ENCODE measurements at places on chromosomes 6 and 20.

- peak; percentile 53 for DNase-seq
These were observed 4.9 kb downstream of the VEGFA start for GRCh38 chr6:43774776-43775534.

DNA sequence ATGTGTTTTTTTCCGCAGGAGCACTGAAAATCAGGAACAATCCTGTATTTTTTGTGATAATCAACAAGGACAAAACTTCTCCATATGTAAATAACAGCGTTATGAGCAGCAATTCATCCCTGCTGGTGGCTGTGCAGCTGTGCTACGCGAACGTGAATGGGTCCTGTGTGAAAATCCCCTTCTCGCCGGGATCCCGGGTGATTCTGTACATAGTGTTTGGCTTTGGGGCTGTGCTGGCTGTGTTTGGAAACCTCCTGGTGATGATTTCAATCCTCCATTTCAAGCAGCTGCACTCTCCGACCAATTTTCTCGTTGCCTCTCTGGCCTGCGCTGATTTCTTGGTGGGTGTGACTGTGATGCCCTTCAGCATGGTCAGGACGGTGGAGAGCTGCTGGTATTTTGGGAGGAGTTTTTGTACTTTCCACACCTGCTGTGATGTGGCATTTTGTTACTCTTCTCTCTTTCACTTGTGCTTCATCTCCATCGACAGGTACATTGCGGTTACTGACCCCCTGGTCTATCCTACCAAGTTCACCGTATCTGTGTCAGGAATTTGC is at the start of gene TAAR6:
TSS of gene TAAR6 (plus strand) at position 102 of the 557 bp plus-strand sequence. CDS start at position 102, 0 bp downstream.
- no peak for DNase-seq

DNA sequence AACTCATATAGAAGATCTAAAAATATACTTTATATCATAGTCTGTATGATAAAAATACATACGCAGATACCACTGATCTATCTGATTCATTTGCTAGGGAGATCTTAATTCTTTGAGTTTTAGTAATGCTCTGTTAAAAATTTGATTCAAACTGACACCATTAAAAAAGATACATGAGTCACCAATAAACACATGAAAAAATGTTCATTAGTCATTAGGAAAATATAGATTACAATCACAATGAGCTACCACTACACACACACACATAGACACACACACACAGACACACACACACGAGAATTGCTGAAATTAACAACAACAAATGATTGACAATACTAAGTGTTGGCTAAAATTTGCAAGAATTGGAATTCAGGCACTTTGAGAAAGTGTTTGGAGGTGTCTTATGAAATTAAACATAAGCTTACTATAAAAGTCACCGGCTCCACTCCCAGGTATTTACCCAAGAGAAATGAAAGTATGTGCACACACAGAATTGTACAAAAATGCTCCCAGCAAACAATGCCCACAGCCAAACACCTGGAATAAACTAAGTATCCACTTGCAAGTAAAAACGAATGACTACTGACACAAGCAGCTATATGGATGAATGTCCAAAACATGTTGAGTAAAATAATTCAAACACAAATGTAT is 117.7 kb upstream of the GGTLC1 start:
- DNase-seq, result no peak

DNA sequence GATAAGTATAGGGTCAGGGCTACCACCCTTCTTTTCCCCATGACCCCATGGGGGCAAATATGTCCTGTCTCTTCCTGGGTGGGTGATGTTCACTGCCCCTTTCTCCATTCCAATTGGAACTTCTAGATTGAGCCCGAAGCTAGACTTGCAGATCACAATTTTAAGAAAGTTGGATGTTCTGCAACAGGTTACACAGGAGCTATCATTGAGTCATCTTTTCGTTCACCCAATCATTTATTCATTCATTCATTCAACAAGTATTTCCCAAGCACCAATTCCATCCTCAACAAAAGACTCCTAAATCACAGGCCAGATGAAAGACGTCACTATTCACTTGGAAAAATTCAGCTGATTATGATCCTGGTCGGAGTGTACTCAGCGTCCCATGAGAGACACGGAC is 71.0 kb upstream of the FOXP4 start:
- no peak for DNase-seq

- DNase-seq, result no peak
These were observed 2.8 kb upstream of the LBP start for GRCh38 chr20:38343311-38344106.

DNA sequence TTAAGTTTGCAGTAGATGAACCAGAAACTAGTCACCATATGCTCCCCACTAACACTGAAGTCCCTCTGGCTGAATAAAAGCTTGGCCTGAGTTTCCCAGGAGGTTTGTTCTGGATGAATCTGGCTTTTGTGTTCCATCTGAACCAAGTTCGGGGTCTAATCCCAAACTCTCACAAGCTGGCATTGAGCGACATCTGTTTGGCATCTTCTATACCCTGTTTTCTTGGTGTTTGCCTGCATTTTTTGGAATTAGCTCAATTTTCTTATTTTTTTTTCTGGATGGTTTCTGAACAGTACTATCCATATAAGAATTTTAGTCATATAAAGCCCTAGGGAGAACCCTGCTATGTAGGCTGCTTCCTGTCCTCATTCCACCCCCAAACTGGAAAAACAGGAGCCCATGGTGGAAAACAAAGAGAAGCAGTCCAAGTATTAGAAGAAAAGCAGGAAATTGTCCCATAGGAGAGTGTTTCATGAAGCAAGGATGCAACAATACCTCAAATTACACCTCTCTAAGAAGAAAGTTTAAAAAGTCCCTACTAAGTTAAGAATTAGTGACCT is 737.1 kb downstream of the DHX35 start:
- DNase-seq, result no peak

GRCh38 chr6:2426561-2427340 is 181.3 kb upstream of the GMDS start:
- no peak for DNase-seq

DNA sequence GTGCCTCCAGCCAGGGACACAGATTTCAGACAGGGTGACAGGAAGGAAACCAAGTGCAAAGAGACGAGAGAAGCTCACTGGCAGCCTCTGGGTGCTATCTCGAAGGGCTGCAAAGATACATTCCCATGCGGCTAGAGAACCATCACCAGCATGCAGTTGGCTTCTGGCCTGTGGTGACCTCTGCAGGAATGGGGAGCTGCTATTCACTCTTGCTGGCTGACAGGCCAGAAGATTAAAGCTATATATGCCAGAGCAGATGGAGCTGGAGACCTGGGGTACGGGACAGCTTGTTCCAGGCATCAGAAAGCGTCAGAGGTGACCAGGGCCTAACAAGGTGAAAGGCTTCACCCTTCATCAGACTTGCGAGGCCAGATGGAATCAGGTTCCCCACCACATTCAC is 20.0 kb downstream of the MAP1LC3A start:
- no peak for DNase-seq

- no peak for DNase-seq
These were observed 371.9 kb upstream of the ID4 start for GRCh38 chr6:19465256-19465655.

GRCh38 chr20:23446505-23446904 is 6.2 kb downstream of the CST11 start:
- peak; percentile 11 for DNase-seq

- DNase-seq, result no peak
These were observed 1.5 kb upstream of the GNRH2 start for GRCh38 chr20:3041854-3042409.

DNA sequence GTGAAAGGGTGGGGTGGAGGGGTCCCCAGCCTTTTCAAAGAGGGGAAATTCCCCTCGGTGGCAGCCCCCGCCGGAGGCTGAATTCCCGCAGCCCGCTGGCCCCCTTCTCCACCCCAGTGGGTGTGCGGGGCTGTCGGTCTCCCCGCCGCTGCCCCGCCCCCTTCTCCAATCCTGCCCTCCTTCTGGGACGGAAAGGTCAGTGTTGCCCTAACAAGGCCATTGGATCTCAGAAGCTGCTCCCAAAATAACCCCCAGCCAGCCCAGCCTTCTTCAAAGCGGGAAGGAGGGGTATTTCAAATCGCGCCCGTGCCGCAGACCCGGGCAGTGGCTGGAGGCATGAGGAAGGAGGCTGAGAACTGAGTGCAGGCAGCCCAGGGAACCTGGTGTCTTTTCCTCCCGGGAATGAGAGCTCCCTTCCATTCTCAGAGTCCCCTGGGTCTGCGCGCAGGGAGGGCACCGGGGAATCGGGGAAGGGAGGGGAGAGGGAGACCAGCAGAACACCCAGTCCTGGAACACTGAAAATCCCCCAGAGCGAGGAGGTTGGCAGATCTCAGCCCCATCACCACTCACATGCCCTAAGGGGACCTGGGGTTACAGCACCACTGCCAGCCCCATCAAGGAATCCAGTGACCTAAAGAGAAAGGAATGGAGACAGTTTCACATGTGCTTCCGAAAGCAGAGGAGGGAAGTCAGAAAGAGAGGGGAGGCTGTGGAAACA is at the start of gene JPH2:
TSS of gene JPH2 (minus strand) at position 135 of the 718 bp plus-strand sequence. CDS start 483 bp downstream, outside the sequence.
- no peak for DNase-seq

GRCh38 chr20:5008759-5009158 is 7.4 kb upstream of the SLC23A2 start:
- DNase-seq, result no peak

DNA sequence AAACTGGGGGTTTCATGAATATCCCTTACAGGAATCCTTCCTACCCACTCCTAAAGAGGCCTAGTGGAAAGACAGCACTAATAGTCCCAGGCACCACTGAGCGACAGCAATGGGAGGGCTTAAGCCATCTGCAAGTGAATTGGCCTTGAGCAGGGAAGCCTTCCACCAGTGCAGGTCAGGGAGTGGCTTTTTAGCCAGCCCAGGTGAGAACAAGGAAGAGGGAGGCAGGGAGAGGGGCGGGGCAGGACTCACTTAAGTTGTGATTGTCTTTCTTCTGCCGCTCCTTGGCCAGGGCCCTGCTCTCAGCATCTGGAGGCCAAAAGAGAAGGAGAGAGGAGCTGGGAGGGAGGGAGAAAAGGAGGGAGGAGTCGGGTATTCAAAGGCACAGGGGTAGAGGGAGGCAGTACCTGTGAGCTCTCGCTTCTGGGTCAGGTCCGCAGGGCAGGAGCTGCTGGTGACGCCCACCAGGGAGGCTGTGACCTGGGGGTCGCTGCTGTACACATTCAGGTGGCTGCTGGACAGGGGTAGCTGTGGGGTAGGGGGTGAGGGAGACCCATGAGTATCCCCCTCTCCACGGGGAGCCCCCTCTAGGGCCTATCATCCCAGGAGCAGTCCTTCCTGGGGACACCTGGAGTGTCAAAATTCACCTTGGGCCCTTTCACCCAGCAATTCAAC is 47.8 kb downstream of the TFEB start:
- DNase-seq, result no peak

GRCh38 chr20:59718071-59718470 is 113.7 kb downstream of the PHACTR3 start:
- no peak for DNase-seq

GRCh38 chr6:7522873-7523272 is 18.6 kb upstream of the DSP start:
- no peak for DNase-seq

DNA sequence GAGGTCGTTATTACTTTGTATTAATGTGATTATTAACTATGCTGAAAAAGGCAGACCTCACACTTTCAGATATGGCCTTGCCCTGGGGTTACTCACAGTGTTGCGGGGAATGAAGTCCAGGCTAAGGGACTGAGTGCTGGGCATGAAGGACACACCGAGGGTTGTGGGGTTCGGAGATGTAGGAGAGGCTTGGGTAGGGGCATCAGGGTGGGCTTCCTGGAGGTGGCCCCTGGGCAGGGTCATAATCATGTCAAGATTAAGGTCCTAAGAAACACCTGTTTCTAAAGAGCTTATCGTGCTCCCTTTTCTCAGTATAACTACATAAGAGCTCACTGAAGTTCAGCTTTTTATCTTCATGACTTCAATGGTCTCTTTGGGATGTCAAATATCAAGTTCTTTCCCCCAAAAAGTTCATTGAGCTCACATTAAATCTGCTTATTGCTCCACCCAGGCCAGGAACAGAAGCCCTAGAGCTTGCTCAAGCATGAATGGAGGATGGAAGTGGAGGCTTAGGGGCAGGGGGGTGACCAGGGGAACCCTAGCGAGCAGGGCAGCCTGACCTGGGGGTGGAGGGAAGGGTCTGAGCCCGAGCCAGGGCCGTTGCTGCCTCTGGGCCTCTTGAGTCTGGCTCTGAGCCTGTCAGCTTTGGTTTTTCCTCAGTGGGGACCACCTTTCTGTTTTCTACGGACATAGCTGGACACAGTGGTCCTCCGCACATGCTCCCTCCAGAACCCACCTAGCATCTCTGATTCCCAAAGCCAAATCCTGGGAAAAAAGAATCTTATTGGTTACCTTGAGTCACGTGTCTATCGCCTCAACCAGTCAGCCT is 37.3 kb upstream of the TGM2 start:
- no peak for DNase-seq

DNA sequence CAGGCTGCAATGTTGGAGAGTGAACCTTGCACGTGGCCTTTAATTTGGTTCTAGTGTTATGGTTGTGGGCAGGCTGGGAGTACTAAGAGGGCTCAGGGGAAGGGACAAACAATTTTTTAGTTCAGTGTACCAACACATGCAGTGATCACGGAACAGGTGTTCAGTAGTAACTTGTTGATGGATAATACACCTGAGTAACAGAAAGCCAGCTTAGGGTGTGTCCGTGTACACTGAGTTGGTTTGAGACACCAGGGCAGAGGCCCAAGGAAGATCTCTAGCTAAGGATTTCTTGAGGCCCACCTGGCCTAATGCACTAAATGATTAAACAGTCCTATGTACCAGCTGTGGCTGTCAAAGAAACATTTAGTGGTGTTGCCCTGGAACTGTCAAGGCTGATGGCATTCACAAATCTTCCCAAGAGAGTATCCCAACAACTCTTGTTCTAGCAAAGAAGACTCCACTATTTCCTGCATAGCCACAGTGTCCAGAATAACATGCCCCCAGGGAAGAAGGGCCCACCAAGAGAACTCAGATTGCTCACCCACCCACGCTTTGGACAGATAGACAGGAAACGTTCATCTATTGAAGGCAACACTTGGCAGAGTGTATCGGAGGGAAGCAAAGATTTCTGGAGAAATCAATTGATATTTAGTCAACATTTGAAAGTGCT is 60.0 kb downstream of the CD83 start:
- no peak for DNase-seq

GRCh38 chr6:119484598-119484997 is 135.0 kb upstream of the MAN1A1 start:
- no peak for DNase-seq

GRCh38 chr20:60254901-60255411 is 296.7 kb downstream of the CDH26 start:
- no peak for DNase-seq

GRCh38 chr6:36380166-36380565 is 7.3 kb downstream of the ETV7 start:
- no peak for DNase-seq

GRCh38 chr6:169252505-169253189 is 999 bp downstream of the THBS2 start:
- no peak for DNase-seq
